ENCODE measurements at places on chromosomes 16 and 17. TPM values are rescaled to one million over a fixed set of nuclear protein-coding genes. Genes with fewer than 3 reads are reported as not detected.

The CNGB1 gene
- total RNA-seq = 0.12 TPM

The FOXL1 gene
- total RNA-seq = 7.6 TPM

The ZFPM1 gene
- total RNA-seq = 1.4 TPM

The KRTAP17-1 gene
- not detected for total RNA-seq

The MMP2 gene
- 85.0 TPM for total RNA-seq

The KIF2B gene
- not detected for total RNA-seq

The TP53TG3 gene
- total RNA-seq = not detected
